Uterine smooth muscle cell (primary cell): ENCODE measurements at places on chromosomes 5 and 9. TPM values are rescaled to one million over a fixed set of nuclear protein-coding genes. Genes with fewer than 3 reads are reported as not detected.

Gene FOXI1
- total RNA-seq, result not detected in 2 replicates

Gene NPDC1
- 13.3 and 20.9 TPM in 2 replicates for total RNA-seq

Gene PLPP7
- 7.9 and 10.2 TPM in 2 replicates for total RNA-seq

Gene PDE8B
- 0.22 and 0.25 TPM in 2 replicates for total RNA-seq

Gene PDE6A
- total RNA-seq, result not detected in 2 replicates

Gene CCDC192
- not detected in 2 replicates for total RNA-seq

Gene TARS1
- 375 and 391 TPM in 2 replicates for total RNA-seq

Gene PCDHGC4
- 2.2 and 2.4 TPM in 2 replicates for total RNA-seq

Gene SLC4A9
- not detected in 2 replicates for total RNA-seq

Gene TMOD1
- 0.44 and 0.87 TPM in 2 replicates for total RNA-seq
